DMS79 treated with DMSO at 0.1 percent for 48 hours (cell line): ENCODE measurements at places on chromosomes 5 and 9.

DNA sequence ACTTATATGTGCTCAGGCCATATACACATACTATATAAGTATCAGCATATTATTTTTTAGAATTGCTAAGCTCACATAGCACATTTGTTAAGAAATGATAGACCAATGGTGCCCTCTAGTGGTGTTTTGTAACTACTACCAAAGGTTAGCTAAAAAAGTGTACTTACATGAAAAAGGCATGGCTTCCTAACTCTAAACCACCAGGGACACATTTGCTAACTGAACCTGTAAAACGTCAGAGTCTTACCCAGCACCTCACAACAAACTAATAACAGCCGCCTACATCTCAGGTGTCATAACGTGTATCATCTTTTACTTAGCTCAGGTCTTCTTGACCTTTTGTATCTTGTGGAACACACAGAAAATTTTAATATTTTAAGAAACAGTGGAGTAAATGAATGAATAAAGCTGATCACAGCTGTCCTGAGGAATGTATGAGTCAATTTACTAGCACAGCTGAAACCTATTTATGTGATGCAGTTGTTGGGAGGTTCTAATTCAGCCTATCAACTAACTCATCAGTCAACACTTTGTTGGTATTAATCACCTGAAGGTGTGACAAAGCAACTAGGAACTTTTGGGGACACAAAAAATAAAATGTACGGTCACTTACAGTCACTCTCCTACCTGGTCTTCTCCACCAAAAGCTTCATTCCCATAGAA lies 72.9 kb downstream of the BAAT start:
- DNase-seq: peak; percentile 44

GRCh38 chr5:69492923-69493395 lies 369 bp downstream of the OCLN start:
- DNase-seq: no peak

- peak; percentile 58 for DNase-seq
Observed at GRCh38 chr5:52787600-52788504, at the start of the genes ITGA1 and PELO. Gene ITGA1 (plus strand): TSS chr5:52787916. CDS start chr5:52788354, 438 bp downstream. Gene PELO (plus strand): TSS chr5:52787916. CDS start chr5:52800395, 12,479 bp downstream.

GRCh38 chr5:69368458-69369339 lies 621 bp downstream of the AK6 start:
- DNase-seq: no peak

- no peak for DNase-seq
Observed at GRCh38 chr5:136686192-136686872, 321.0 kb upstream of the TRPC7 start.

- no peak for DNase-seq
Observed at GRCh38 chr5:107118184-107119019, 552.3 kb downstream of the EFNA5 start.
